ENCODE measurements at places on chromosomes 16 and 17.

GRCh38 chr16:67941469-67942199, 2.3 kb downstream of the LCAT start:
- no peak for DNase-seq

DNA sequence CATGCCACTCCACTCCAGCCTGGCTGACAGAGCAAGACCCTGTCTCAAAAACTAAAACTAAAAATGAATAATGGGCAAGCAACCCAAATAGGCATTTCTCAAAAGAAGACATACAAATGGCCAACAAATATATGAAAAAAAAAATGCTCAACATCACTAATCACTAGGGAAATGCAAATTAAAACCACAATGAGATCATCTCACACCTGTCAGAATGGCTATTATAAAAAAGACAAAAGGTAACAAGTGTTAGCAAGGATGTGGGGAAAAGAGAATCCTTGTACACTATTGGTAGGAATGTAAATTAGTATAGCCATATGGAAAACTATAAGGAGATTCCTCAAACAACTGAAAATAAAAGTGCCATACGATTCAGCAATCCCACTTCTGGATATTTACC, 7.1 kb upstream of the ERCC4 start:
- no peak for DNase-seq

DNA sequence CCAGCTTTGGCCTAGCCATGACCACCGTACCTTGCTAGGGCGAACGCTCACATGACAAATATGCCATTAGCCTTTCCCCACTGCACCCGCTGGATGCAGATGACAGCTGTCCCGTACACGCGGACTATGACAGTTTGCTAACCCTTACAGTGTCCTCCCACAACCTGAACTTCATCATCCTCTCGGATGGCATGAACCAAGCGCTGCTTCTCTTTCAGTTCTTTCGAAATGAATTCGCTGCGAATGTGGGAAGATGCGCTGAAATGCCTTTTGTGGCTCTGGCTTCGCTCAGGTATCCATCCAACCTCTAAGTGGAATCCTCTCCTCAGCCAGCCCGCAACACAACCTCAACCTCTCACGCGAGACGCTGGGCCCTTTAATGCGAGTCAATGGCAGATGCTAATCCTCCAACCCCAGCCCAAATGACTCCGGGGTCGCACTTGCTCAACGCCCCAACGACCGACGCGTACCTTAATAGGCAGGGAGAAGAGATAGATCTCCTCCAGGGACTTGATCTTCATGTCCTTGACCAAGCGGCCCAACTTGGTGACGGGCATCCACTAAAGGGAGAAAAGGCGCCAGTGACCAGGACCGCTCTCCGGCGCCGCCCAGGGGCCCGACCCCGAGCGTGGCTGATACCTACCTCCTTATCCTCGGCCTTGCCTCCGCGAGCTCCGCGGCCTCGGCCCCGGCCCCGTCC, 670 bp downstream of the RPS2 start:
- peak; percentile 39 for DNase-seq

GRCh38 chr17:6239241-6239798, 169.1 kb downstream of the WSCD1 start:
- DNase-seq: peak; percentile 68

- peak; percentile 31 for DNase-seq
These were observed 773 bp downstream of the BLTP2 start for GRCh38 chr17:28643983-28644786.

- DNase-seq: no peak
These were observed 1.7 kb upstream of the CCL1 start for GRCh38 chr17:34364751-34365150.

- no peak for DNase-seq
These were observed 8.3 kb downstream of the ZNF629 start for GRCh38 chr16:30778549-30779244.

GRCh38 chr16:62135911-62136310, 99.7 kb upstream of the CDH8 start:
- no peak for DNase-seq

Measured in endothelial cell of umbilical vein (primary cell).